ENCODE measurements at places on chromosomes 7 and 10. TPM values are rescaled to one million over a fixed set of nuclear protein-coding genes. Genes with fewer than 3 reads are reported as not detected.

CELF2 gene
- 60.9 TPM for total RNA-seq

EVX1 gene
- total RNA-seq, result not detected

GRCh38 chr7:139265673-139266072 is 34.6 kb downstream of the UBN2 start:
- no peak for DNase-seq
- H3K4me1 ChIP-seq, result no peaks in the 10 kb centered on the region
- no peaks in the 10 kb centered on the region for H3K27me3 ChIP-seq
- no peak overlapping the region for H3K27ac ChIP-seq
- peaks cover 35% of the 10 kb centered on the region for H3K36me3 ChIP-seq

DNA sequence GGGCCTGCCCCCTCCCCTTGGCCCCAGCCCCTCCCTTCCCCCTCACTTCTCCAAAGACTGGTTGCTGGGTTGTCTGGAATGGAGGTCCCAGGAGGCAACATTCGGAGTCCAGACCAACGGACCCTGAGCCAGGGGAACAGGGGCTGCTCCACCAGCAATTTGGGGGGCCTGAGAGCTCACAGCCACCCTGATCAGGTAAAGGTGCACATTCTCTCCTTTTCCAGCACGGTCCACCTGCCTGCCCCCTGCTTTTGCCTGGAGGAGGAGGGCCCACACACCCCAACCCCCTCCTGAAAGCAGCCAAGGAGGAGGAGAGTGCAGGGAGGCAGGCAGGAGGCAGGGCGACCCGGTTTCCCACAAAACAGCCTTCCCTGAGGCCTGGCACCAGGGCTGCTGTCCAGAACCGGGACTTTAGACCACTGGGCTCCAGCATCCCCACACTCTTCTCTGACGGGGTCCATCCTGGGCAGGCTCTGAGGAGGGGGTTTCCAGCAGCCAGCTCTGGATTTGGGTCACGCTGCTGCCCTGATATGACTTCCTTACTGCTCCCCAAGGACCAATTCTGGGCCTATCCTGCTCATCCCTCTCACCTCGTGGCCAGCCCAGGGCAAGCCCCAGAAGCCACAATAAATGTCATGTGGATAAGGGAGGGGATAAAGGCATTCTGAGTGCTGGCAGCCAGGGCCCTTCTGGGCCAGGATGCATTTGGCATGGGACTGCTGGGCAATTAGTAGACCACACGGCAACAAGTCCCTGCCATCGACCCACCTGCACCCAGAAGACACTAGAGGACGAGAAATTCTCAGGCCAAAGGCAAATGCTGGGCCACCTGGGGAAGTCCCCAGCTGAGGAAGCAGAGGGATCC is 1.1 kb upstream of the CAMK2B start:
- DNase-seq, result no peak
- no peak overlapping the region for H3K27ac ChIP-seq
- H3K27me3 ChIP-seq, result peaks cover 3% of the 10 kb centered on the region
- H3K4me1 ChIP-seq, result no peaks in the 10 kb centered on the region

DNA sequence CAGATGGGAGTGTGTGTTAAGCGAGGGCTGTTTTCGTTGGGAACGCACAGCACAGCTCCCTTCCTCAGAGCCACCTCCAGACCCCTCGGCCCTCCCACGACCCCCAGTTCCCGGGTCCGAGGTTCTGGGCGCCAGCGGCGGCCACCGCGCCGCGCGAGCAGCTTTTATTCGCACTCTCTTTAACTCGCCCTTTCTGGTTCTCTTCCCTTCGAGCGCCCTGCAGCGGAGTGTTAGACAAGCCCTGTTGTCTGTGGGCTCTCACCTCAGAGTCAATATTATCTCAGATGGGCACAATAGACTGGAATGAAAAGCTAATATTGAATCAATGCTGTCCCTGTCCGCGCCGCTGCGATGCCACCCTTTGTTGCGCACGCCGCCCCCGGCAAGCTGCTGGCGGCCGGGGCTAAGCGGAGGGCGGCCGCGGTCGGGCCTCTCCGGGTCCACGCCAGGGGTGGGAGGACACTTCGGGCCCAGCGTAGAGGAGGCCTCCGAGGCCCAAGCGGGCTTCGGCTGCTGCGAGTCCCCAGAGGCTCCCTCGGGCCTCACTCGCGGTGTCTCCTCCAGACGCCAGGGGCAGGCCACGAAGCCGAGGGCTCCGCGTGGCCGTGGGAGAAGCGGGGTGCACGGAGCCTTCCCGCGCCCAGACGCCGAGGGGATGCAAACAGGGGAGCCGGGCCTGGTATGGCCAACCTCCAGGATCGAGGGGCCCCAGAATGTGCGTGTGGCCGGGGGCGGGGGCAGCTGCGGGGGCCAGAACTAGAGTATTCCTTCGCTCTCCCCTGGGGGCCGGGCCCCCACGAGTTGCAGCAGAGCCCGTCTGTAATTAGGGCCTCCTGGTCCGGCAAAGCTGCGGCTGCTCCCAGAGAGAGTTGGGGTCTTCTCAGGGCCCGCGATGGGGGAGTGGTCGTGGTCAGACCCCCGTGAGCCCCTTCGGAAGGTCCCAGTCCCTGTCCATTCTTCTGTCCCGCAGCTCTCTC is 7.9 kb upstream of the EMX2 start:
- no peak overlapping the region for H3K4me3 ChIP-seq
- 0 out of 2 replicates have a peak, but pooled peaks cover 4% of the 10 kb centered on the region for H3K27me3 ChIP-seq
- H3K27ac ChIP-seq, result no peak overlapping the region

Measured in SJCRH30 (cell line).